Sciatic nerve (tissue), 2 donors: ENCODE measurements at places on chromosomes 4 and X. TPM values are rescaled to one million over a fixed set of nuclear protein-coding genes. Genes with fewer than 3 reads are reported as not detected.

DNA sequence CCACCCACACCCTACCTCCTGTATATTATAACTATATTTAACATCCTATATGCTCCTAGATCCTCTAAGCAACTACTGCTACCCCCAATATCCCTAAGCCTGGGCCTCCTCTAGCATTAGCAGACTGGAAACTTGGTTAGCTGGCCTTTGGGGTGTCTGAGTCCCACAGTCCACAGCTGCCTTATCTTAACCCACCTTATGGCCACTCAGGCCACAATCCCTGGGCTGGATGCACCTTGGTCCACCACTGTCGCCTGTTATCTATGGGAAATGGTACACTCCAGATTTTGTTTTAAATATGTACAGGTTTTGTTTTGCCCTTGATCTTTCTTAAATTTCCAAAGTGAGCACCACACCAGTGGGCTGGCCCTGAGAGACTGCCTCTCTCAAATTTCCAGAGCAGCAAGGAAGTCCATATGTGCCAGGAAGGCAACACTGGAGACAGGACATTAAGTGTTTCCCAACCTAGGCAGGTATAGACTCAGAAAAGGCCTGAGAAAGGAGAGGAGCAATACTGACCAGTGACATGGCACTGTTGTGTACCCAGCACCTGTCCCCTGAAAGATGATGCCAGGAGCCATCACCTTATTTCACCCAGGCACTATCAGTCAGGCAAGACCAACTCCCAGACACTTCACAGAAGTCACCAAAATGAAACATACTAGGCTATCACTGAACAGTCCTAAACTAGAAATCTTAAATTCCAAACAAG is 921 bp downstream of the PFKFB1 start:
- no peak for DNase-seq

Gene DUSP21
- not detected for total RNA-seq

DNA sequence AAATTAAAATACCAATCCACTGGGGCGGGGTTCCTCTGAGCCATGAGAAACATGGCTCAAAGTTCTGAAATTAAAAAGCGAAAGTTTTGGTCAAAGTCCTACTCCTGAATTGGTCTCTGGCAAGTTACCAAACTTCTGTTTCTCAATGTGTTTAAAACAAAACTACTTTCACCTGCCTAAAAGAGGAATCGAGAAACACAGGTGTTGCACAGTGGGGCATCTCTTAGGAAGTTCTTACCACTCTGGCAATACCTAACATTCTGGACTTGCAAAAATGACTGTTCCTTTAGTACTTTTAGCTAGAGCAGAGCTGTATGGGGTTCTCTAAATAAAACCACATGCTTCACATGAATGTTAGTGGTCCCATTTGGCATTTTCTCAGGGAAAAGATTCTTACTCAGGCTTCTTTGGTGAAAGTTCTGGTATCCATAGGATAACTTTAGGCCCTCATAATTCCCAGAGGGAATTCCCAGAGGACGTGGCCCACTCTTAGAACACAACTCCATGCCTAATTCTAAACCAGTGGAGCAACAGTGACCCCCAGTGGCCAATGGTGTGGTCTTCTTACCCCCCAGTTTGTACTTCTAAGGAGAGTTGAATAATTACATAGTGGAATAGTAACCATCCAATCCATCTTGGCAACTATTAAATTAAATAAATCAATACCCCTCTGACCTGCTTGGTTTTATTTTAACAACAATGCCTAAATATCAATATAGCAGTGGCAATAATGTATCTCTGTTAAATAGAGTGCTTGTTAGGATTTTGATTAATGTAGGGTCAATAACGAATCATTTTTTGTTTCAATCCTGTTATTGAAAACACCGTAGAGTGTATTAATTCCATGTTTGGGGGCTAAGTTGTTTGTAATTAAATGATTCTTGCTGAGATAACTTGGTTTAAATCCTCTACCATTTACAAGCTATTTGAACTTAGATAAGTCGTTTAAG is 21.9 kb downstream of the BMP3 start:
- peak; percentile 78 for DNase-seq

Gene NSUN7
- 1.2 TPM for total RNA-seq

GRCh38 chr4:8242782-8243560 is 26.6 kb upstream of the HTRA3 start:
- DNase-seq = no peak
